ENCODE measurements at places on chromosomes 13 and 19.

GRCh38 chr13:59607780-59608233 is 555.9 kb downstream of the DIAPH3 start:
- DNase-seq, result no peak

DNA sequence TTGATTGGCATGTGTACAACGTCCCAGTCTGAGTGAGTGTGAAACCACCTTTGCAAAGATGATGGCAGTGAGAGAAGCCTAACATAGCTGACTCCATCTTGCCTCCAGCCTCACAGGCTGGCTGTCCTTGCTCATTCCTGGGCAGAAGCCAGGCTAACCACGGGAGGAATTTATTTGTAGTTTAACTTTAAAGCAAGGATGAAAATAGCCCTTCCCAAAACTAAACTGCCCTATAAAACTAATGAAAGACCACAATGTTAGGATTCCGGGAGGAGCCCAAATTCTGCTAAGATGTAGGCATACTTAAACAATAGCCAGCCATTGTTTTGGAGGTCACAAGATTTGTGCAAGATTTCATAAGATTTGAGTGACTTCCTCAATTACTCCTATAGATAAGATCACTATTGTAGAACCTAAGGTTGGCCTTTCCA is 96.6 kb upstream of the LSM14A start:
- DNase-seq, result peak; percentile 46

DNA sequence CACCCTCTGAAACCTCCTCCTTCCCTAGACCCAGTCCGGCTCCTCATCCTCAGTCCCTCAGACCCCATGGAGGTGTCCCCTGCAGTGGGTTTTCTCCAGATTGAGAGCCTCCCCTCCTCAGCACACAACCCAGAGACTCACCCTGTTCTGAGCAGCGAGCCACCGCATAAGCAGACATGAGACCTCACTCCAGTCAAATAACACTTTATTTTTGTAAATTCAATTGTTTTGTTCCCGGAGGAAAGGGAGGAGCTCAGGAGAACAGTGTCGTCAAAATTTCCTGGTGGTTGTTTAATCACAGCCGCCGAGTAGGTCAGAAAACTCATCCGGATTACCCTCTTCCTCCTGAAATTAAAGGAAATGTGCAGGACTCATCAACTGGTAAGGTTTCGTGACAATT is 57.5 kb downstream of the ERICH4 start:
- DNase-seq, result no peak

DNA sequence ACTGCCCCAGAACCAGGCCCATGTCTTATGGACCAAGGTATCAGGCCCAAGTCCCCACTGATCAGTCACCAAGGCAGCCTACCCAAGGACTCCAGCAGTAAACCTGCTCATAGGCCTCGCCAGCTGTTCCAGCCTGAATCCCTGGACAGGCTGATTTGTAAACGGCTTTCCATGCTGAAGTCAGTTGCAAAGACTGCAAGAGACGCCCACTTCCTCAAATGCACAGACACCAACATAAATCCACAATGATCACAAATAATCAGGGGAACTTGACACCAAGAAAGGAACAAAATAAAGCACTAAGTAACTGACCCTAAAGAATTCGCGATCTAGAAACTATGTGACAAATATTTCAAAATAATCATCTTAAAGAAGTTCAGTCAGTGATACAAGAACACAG is 75.2 kb downstream of the RXFP2 start:
- DNase-seq, result no peak
